ENCODE measurements at places on chromosomes 1 and 21.
A peak's percentile ranks its signal among the peaks of the same experiment; 100 is the strongest.

DNA sequence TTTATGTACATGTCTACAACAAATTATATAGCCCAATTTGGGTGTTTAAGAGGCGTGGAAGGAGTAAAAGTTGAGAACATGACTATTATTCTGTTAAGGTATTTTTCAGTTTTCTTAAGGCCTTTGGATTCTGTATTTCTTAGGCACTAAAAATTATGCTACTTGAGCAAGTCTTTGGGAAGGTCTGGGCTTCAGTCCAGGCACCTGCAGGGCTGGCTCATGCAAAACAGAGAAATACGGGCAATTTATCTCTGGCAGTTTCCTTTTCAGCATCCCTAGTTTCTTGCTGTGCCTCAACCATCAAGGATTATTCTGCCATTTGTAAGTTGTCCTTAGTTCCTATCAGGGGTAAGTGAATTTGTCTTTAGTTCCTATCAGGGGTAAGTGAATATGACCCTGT lies 358.8 kb upstream of the B3GALT2 start:
- no peak for DNase-seq

DNA sequence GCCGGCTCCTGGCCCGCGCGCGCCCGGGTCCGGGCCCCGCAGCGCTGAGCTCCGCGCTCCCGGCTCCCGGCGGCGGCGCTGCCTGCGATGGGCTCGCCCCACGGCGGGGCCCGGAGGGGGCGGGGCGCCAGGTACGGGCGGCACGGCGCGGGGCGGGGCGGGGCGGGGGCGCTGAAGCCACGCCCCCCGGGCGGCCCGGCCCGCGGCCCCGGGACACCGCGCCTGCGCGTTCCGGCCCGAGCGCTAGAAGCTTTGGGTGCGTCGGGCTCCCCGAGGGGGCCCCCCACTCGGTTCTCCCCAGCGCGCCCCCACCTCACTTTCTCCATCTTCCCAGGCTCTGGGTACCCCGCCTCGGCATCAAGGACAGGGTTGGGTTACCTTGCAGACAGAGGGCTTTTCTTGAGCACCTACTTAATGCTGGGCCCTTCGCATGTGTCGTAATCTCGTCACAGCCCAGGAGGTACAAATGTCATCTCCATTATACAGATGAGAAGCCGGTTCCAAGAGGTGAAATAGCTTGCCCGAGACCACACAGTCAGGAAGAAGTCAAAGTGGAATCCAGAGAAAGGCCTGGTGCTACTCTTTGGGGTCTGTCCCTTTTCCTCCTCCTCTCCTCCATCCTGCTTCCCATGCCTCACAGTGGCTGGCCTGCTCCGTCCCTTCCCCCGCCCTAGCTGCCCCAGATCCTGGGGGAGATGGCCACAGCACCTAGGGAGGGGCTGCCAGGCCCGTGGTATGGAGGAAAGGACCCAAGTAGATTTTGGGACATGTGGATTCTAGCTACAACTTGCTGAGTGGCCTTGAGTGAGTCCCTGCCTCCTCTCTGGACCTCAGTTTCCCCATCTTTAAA lies 46.5 kb downstream of the RAP1GAP start:
- peak; percentile 12 for DNase-seq

GRCh38 chr1:113190078-113190477 lies 117.1 kb downstream of the LRIG2 start:
- DNase-seq: no peak

- no peak for DNase-seq
Observed at GRCh38 chr1:212242985-212243308, 42.3 kb upstream of the PPP2R5A start.

DNA sequence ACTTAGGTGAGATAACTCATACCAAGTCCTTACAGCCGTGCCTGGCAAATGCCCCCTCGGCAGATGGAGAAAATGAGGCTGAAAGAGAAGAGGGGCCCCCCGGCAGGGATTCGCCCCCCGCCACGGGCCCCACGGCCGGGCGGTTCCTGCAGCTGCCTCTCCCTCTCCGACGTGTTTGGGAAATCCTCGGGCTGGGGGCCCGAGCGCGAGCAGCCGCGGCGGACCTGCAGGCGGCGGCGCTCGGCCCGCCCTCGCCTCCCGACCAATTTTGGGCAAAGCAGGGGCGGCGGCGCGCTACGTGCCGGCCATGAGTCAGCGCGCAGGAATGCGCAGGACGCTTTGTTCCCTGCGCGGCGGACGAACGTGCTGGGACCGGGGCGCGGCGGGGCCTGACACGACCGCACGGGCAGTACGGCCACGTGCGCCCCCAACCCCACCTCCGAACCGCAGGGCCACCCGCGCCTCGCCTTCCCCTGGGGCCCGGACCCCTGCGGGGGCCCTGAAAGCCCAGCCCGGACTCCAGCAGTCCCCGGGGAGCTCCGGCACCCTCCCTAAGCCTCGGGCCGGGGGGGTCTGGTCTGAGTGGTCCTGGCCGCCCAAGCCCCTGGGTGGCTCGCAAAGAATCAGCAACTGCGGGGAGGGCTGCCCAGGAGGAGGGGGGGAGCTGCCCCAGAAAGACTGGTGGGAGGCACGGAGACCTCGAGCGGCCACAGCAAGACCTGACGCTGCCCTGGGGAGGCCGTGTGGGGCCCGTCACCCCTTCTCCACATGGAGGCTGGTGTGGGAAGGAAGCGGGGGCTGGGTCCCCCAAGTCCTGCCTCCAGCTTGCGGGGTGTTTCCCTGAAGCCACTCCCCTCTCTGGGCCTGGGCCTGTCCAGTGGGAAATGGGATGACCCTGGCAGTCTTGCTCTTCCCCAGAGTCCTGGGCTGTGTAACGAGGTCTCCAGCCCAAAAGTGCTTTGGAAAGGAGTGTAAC lies 11.9 kb upstream of the EDN2 start:
- peak; percentile 84 for DNase-seq

GRCh38 chr1:53738205-53739108 lies 507 bp downstream of the GLIS1 start:
- DNase-seq: no peak

GRCh38 chr1:170604065-170604464 lies 59.9 kb upstream of the PRRX1 start:
- DNase-seq: no peak

DNA sequence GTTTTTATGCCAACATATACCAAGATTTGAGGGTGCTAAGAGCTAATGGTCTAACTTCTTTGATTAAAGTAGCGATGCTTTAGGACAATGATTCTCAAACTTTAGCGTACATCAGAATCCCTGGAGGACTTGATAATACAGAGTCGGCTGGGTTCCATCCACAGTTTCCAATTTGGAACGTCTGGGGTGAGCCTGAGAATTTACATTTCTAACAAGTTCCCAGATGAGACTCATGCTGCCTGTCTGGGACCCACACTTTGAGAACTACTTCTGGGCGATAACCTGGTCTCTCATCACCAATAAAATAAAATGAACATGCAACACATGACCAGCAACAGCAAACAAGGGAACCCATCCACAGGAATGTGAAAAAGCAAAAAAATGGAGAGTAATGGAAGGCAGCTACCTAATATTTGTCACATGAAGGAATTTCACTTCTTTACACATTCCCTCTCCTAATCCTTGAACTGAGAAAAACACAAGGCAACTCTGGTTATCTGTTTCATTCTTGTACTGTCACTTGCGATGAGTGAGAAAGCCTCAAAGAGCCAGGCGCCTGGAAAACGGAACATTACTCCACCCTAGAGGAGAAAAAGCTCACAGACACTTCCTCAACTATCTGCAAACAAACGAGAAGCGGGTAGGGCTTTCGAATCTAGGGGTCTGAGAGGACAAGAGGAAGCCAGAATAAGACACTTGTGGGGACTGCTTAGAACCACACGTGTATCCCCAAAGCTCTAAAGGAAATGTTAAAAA lies 14.0 kb downstream of the HSF2BP start:
- DNase-seq: peak; percentile 89

- no peak for DNase-seq
Observed at GRCh38 chr1:115193046-115193828, 103.9 kb upstream of the TSPAN2 start.

DNA sequence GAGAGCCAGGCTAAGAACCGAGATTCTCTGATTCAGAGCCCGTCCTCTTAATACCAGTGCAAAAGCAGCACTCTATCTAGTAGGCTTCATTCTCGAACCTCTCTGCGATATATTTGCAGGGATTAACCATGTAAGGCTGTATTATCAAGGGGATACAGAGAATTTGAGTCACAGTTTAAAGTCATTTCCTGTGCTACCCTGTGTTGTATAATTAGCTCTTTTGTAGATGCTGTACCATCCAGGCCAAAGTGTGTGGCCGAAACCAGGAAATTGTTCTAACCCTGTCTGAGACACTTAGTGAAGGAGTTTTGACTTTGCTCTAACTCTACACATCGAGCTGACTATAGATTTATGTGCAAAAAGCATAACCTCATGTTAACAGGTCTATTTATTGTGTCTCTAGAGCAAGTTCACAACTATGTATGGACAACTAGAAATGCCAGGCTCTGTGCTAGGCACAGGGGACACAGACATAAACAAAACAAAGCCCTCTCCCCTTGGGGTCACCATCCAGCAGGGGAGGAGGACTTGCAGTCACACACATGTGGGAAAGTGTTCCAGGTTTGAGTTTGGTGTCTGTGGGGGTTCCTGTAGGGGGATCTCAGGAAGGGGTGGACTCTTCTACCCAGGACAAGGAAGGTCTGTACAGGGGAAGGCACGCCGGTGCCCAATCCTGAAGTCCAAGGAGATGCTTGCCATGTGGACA lies 182.2 kb downstream of the DHRS3 start:
- peak; percentile 68 for DNase-seq

DNA sequence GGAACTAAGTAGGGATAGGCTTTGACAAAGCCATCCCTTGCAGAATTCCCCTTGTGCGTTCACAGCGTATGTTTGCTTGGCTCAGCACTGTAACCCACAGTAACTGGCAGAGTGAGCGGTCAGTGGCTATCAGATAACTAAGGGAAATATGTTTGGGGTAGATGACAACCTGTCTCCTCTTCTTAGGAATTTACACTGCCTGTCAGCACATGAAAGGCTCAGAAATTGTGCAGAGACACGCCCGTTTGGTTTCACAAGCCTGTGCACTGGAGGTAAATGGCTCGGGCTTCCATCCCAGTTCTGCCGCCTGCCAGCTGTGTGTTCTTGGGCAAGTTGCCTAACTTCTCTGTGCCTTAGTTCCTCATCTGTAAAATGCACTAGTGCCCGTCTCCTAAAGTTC lies 101.2 kb downstream of the PRDM2 start:
- DNase-seq: no peak

DNA sequence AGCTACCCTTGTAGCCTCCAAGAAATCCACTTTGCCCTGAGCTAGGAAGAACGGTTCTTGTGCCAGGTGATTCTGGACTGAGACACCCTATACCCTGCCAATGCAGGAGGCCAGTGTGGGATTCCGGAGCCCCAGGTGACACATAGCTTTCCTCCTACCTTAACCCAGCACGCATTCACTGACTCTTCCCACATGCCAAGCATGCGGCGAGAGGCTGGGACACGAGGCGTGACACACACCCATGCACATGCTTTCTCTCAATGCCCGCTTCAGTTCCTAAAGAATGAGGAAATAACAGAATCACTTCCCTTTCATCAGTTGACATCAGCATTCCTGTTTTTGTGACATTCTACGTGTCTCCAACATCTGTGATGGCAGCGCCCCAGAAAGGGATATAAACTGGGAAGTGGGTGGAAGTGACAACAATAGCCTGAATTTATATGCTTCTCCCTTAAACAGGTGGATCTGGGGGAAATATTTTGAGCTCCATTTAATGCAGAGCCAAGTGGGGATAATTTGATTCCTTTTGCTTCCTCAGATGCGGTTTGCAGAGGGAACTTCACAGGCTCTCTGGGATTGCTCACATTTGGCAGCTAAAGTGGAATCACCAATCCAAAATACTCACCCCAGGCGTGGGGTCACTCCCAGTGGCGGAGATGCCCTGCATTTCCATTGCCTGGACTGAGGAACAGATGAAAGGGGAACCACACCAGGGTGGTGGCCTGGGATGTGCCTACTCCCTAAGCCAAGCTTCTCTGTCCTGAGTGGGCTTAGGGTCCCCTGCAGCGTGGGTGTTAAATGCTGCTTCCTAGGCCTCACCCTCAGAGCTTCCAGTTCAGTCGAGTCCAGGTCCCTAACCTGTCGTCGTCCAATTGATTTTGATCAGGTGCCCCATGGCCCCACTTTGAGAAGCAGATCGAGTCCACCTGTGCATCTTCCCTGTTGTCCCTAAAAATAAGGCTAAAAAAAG lies 445.1 kb downstream of the SIPA1L2 start:
- no peak for DNase-seq

DNA sequence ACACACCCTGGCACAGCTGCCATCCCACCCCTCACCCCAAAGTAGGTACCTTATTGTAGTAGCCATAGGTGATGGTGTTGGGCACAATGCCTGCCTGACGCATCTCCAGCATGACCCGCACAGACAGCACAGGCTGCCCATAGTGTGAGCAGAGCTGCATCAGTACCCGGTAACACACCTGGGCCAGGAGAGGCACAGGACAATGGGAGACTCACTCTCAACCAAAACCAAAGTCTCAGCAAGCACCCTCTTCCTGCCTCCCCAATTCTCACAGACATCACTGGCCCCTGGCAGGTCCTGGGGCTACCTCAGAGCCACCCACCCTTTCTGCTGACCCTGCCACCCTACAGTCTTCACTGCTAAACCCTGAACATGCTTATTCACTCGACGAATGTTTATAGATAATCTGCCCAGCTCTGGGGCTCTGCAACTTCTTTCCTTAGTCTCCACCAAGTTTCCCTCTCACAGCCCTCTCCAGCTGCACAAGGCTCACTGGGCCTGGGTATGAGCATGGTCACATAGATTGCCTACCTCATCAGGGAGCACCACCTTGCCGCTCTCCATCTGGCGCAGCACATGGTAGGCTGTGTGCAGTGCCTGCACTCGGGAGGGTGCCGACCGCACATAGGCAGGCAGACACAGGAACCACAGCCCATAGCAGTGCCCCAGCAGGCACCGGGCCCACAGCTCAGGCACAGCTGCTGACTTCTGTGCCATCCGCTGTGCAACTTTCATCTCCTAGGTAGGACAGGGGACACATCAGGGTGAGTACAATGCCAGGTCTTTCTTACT lies 10.3 kb downstream of the DENND4B start:
- DNase-seq: no peak

Data from NB4 (cell line).